ENCODE measurements at places on chromosomes 4 and X.

DNA sequence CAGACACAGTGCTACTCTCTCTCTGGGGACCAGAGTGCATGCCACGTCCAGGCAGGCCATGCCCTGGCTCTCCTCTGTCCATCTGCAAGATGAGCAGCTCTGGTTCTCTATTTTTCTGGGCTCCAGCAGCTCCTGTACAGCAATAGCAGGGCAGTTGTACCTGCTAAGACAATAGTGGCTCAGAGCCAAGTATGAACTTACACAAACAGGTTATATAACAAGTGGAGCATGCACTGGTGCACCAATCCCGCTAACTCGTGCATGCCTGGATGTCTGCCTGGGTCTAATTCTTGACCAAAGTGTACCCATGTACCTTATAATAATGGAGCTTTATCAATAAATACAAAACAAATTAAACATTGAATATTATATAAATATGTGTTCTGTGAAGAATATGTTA is 392.3 kb downstream of the CENPC start:
- DNase-seq, result no peak

DNA sequence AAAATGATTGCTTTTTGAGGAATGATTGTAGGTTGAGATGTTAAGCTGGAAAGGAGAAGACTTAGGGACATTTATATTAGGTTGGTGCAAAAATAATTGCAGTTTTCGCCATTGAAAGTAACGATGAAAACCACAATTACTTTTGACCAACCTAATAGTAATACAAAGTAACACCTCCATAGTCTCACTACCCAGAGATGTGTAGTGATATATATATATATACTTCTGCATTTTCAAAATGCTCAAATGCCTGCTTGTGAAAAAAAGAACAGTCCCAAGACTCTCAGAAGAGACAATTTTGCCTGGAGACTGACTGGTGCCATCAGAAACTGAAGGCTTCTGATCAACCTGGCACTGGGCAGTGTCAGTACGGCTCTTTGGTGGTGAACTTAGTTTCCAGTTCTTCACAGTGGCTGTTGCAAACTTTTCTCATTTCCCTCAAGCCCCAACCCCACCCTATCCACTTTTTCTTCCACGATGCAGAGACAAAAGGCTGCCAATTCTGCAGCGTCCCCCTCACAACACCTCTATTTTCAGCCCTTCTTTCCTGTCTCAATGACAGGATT is 35.1 kb upstream of the TAPT1 start:
- DNase-seq, result no peak

DNA sequence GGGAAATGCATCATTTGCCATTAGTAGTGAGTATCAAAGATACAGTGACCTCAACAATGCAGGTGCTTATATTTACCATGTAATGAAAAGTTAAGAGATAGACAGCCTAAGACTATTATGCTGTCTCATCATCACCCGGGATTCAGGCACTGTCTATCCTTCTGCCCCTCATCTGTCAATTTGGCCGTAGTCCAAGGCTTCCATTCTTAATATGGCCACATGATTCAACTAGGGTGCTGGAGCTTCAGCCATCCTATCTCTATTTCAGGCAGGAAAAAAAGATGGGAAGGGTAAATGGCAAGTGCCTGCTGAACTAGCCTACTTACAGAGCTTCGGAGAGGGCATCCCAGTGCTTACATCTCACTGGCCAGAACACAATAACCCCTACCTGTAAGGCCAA is 196.7 kb upstream of the LNX1 start:
- no peak for DNase-seq

GRCh38 chr4:186020106-186020792 is 48.7 kb upstream of the TLR3 start:
- no peak for DNase-seq

GRCh38 chr4:76767983-76768382 is 130.0 kb downstream of the SOWAHB start:
- no peak for DNase-seq

DNA sequence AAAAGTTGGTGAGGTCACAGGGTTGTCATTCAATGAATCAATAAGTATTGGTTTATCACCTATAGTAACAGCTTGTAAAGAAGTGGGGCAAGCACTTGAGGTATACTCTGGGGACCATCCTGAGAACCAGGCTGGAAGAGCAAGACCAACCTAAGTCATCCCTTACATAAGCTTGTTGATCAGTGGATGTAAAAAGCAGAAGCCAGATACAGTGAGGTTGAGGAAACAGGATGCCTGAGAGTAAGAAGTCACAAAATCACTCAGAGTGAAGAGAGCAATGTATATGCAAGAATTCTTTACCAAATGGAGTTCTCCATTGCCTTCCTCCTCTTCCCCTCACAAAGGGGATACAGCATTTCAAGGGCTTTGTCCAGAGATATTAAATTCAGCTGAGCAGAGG is 76.3 kb upstream of the PACRGL start:
- DNase-seq, result no peak

DNA sequence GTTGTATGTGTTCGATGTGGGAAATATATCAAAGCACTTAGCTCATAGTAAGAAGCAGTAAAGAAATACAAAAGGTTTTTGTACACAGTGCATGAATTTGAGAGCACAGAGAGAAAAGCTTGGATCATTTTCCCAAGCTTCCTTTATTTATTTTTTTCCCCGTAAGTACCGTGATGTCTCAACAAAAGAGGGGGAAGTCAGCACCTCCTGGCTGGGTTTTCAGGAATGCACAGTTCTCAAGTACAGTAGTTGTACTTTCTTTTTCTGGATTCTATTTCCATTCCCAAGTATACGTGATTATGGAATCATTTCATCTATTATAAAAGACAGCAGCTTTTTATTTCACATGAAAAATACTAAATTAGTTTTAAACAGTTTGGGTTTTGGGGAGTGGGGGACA is 171.5 kb upstream of the EDNRA start:
- no peak for DNase-seq

- DNase-seq, result no peak
Observed at GRCh38 chr4:81118086-81118485, 87.6 kb downstream of the BMP3 start.

GRCh38 chrX:3940000-3940610 is 226.7 kb upstream of the PRKX start:
- DNase-seq, result no peak

- DNase-seq, result no peak
Observed at GRCh38 chrX:123331859-123332258, 147.8 kb downstream of the GRIA3 start.

DNA sequence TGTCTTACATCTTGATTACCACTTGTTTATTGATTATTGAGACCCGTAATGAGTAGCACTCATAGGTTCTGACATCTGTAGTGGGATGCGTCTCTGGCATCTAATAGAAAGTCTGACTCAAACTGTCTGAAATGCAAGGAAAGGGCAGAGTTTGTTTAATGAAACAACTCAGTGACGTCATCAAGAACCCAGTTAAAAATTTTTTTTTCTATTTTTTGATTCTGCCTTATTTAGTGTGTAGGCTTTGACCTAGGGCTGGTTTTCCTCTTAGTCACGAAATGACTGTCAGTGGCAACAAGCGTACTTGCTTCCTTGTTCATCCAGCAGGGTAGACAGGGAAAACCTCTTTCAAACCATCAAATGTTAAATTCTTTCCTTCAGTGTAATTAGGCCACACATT is 3.1 kb upstream of the CDKL5 start:
- DNase-seq, result no peak

DNA sequence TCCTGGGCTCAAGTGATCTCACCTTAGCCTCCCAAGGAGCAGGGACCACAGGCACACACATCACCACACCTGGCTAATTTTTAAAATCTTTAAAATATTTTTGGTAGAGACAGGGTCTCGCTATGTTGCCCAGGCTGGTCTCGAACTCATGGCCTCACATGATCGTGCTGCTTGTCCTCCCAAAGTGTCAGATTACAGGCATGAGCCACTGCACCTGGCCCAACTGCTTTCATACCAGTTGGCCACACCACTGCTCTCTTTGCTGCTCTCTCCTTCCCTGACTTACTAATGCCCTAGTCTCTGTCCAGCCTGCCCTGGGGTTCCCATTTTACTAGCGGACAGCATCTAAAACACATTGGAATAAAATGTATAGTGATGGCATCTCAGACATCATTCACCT is 67.1 kb downstream of the CLDN22 start:
- no peak for DNase-seq

DNA sequence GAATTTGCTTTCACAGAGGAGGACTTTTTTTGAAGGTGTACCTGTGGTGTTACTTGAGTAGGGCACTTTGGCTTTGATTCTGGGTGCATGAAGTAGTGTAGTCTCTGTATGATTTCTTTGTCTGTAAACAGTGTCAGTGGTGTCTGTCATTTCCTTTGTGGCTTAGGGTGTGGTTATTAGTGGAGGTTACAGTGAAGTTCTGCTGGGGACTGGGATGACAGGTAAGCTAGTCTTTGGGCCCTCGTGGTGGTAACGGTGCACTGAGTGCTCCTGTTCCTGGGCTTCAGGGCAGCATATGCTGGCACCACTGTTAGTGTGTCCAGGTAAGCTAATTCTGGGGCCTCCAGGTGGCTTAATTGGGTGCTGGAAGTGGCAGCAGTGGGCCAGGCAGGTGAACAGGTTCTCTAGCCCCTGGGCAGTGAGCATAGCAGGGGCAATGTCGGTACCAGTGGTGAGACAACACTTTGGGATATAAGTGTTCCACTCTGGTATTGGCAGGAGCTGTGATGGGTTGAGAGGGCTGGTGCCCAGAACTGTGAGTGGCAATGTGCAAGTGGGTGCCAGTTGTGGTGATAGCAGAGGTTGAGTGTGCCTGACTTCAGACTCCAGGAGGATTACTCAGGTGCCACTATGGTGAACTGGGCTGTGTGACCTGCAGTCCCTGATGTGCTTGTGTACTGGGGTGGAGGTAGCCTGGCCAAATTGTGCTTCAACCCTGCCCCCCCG is 26.0 kb upstream of the VSIG1 start:
- no peak for DNase-seq

GRCh38 chrX:107730991-107731766 is 44.4 kb downstream of the TSC22D3 start:
- peak; percentile 53 for DNase-seq

GRCh38 chr4:185235843-185236503 is 26.6 kb downstream of the SNX25 start:
- no peak for DNase-seq

GRCh38 chr4:123418351-123418931 is 21.8 kb downstream of the SPRY1 start:
- no peak for DNase-seq

DNA sequence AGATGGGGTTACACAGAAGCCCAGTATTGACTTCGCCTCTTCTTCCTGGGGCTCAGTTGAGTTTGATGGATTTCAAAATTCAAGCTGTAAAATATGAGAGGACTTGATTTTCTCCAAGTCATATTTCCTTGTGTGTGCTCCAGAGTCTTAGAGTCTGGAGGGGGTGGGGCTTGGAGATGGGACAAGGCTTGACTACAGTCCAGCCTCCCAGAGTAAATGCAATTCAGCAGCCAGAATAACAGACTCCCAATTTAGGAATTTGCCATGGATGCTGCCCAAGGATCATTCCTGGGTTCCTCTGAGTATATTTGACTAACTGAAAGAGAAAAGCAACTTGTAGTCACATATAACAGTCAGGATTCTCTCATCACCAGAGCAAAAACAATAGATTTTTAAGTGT is 53.7 kb upstream of the RBPJ start:
- no peak for DNase-seq

- peak; percentile 81 for DNase-seq
Observed at GRCh38 chrX:91434351-91435168, at the start of gene PABPC5. TSS of gene PABPC5 (plus strand) at chrX:91434839. CDS start at chrX:91435578, 739 bp downstream.

DNA sequence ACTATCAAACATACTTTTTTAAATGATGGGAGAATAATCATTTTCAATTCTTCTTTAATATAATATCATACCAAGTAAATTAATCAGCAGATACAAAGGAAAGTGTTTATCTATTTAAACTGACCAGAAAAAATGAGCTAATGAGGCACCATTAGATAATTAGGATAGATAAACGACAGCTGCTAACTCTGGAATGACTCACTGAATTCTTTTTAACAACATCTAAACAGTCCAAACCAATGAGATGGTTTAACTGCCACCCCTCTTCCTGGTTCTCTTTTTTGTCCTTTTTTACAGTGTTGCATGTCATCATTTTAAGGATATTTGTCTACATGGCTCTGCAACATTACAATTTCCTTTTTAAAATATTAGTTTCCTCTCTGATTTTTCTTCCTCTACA is 41.6 kb downstream of the UNC5C start:
- no peak for DNase-seq

DNA sequence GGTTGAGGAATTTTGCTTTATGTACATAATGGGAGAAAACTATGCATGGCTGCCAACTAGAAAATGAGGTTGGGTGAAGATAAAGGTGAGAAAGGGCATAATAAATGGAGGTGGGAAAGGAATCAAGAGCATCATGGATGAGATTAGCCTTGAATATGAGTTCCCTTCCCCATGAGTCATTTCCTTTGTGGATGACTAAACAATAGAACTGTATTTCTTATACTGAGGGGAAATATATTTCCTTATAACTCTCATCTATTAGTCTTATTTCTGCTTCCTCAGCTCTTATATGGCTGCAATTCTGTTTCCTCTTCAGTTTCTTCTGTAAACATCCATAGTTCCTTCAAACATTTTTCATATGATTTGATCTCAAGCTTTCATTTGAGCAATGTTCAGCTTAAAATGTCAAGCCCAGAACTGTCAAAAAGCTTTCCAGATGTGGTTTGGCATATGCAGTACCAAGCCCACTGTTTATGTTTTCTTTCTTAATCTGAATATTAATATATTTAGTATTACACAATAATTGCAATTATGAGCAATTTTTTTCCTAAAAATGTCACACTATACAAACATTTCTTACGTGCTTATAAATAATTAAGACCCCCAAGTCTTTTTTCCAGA is 100.7 kb upstream of the GRPR start:
- DNase-seq, result no peak

- DNase-seq, result no peak
Observed at GRCh38 chr4:154521607-154522006, 28.6 kb downstream of the PLRG1 start.

DNA sequence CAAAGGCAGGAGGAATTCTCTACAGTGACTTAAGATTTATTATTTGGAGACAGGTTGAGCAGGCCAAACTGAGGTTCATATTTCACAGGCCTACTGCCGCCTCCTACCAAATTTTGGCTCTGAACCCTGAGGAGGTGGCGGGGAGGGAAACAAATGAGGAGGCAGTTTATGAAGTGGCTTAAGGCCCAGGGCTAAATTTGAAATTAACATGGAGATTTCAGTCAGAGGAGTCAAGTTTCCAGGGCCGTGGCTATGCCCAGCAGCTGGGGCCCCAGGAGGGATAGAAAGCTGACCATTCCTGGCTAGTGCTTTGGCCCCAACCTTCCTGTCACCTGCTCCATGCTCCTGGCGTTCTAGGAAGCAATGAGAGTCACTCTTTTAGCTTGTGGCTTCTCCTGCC is 73.4 kb upstream of the ARHGAP36 start:
- no peak for DNase-seq

GRCh38 chr4:36292556-36293188 is 11.3 kb downstream of the DTHD1 start:
- DNase-seq, result no peak

DNA sequence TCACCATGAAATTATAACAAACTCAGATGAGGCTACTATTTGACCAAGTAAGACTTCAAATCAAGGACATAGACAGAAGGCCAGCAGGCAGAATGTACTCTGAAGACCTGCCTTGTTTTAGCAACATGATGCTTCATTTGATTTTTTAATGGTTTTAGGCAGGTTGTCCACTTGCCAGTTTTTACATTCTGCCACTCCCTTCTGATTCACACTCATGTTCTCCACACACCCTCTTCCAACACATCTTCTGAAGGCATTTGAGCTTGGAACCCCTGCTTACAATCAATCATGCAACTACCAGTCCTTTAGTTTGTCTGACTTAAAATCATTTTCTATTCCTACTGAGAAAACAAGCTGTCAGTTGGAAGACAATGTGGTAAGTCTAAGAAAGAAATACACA is 114.9 kb upstream of the SMIM31 start:
- DNase-seq, result no peak

Measured in spleen (tissue), 13 donors.